ENCODE measurements at places on chromosomes 7 and 10.

DNA sequence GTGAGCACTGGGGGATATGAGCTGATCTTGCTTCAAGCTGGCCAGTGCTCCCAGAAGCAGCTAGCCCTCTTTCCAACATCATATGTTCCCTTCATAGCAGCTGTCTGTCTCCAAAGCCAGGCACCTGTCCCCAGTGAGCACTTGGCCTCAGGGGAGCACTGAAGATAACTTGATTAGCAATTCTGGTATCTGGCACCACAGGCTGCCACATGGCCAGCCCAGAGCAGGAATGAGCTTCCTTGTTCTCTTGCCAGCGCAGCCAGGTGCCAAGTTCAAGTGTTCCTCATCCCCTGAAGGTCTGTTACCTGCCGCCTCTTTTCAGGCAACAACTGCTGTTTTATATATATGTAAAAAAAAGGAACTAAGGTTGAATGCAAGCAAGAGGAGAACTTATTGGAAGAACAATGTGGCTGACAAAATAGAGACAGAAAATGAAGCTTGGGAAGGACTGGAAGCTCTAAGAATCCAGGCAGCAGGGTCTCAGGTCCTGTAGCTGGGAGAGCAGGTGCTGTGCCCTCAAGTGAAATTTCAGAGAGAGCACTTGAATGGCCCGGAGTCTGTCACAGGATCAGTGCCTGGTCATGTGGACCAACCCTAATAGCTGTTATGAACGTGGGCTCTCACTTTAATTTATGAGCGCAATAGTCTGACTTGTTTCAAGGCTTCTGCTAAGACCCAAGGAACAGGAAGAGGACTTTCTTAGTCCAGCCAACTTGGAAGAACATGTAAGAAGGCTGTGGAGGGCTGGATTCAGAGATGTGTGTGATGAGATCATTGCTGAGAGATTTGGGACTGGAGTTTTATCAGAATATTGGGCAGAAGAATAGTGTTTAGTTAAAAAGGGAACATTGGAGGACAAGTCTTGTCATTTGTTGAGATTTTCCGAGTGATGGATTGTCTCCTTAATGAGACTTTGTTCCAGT lies 267.2 kb downstream of the GLRX3 start:
- DNase-seq = no peak

- DNase-seq = no peak
Observed at GRCh38 chr7:2725178-2726105, 37.4 kb downstream of the AMZ1 start.

DNA sequence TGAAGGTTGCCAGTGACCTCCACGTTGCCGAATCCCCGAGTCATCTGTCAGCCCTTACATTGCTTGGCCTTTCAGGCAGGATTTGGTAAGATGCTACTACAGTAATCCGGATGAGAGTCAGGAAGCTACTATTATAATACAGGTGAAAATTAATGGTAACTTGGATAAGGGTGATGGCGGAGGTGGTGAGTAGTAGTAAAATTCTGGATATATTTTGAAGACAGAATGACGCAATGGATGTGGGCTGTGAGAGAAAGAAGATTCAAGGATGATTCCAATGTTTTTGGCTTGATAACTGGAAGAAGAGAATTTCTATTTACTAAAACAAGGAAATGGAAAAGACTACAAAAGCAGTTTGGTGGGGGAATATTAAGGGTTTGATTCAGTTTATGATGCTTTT lies 1.4 kb upstream of the DNAJB12 start:
- no peak for DNase-seq

DNA sequence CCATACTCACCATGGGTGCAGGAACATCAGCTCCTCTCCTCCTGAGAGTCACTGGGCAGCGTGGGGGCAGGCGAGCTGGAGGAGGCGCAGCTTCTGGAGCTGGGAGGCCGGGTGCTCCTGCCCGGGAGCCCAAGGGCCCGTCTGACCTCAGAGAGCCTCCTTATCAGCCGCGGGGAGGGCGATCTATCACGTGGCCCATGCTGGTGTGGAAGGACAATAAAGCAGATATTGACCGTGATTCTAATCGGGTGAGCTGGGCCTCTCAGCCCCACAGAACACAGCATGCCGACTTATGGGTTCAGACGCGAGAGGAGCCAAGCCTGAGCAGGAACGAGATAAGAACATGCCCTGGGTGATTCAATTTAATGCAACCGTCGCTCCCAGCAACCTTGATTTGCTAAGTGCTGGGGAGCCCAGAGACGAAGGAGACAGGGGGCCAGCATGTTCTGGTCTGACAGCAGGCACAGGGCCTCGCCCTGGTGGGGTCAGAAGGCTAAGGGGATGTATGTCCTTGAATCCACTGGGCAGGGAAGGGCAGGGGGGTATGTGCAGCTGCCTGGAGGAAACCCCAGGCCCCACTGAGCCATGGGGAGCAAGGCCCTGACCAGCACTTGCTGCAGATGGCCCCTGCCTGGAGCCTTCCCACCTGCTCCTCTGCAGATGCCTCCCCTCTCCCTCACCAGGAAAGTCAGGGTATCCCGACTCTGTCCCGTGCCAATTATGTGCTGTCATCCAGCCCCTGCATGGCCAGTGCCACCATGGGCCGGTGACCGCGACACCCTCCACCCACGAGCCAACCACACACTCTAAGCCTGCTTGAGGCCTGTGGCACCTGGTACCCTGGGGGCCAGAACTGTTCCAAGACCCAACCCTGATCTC lies 95.3 kb upstream of the RET start:
- no peak for DNase-seq

DNA sequence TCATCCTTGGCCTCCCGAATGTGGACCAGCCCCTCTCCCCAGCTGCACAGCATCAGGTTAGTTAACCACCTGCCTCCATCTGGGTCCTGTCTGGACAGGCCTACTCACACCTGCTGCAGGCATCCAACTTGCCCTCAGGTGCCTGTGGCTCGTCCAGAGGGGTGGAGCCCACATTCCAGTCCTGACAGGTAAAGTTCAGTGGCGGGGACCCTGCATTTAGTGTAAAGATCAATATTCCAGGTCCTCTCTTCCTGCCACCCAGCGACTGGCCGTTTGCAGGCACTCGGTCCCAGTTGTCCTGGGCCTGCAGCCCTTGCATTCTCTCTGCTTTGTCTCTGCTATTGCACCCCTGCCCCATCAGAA lies 15.0 kb downstream of the HTRA1 start:
- no peak for DNase-seq

GRCh38 chr10:6507311-6507710 lies 72.8 kb downstream of the PRKCQ start:
- DNase-seq = no peak

DNA sequence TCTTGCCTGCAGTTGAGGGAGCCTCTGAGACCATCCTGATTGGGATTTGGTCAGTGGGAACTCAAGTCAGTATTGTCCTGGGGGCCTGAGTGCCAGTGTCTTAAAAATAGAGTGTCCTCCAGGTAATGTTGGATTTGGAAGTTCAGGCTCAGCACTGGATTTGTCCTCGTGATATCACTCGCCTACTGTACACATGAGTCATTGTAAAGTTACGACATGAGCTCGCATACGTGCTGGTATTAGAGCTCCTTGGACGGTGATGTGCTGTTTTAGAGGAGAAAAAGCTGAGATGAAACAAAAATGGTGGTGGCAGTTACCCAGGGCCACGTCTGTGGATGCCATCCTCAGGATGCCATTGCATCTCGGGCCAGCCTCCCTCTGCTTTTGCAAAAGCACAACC lies 78.2 kb downstream of the MGMT start:
- DNase-seq = no peak

- DNase-seq = no peak
Observed at GRCh38 chr10:61052469-61053205, 108.7 kb upstream of the RHOBTB1 start.

GRCh38 chr10:79053481-79054202 lies 15.1 kb upstream of the ZMIZ1 start:
- no peak for DNase-seq

GRCh38 chr10:69087590-69088470 lies at the start of gene SRGN:
Gene SRGN (plus strand): TSS chr10:69088103. CDS start chr10:69088158, 55 bp downstream.
- peak; percentile 64 for DNase-seq

- DNase-seq = no peak
Observed at GRCh38 chr10:26046073-26046700, 112.2 kb downstream of the MYO3A start.
